ENCODE measurements at places on chromosomes 16 and 17.
A peak's percentile ranks its signal among the peaks of the same experiment; 100 is the strongest.

GRCh38 chr16:19105891-19106624 is 7.7 kb upstream of the ITPRIPL2 start:
- DNase-seq, result no peak

DNA sequence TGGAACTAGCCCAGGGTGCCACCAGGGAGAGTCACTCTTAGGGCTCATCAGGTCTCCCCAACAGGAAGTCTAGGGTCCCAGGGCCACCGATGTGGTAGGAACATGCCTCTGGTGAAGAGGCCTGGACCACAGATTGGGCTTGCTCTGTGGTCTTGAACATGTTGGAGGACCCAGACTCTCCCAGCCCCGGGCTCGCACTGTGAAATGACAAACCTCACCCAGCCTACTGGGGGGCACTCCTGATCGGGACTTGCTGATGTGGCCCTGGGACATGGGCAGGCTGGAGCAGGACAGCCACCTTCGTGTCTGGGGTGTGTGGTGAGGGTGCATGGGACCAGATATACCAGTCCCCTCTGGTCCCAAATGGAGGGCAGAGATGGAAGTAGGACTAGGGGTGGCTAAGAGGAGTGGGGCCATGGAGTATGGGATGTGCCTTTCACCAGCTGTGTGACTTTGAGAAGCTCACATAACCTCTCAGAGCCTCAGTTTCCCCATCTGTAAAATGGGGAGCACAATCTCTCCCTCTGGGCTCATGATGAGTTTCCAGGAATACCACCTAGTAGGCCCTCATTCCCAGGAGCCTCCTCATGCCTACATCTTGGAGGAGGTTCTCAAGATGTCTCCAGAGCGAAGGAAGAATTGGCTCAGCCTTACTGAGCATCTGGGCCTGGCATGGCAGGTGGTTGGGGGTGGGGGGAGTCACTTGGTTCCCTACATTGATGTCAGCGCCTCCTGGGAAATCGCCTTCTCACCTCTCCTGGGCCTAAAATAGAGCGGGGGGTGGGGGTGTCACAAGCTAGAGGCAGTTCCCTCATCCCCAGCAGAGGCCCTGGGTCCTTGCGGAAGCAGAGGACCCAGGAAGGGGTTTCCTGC is 1.5 kb upstream of the ADAM11 start:
- no peak for DNase-seq

DNA sequence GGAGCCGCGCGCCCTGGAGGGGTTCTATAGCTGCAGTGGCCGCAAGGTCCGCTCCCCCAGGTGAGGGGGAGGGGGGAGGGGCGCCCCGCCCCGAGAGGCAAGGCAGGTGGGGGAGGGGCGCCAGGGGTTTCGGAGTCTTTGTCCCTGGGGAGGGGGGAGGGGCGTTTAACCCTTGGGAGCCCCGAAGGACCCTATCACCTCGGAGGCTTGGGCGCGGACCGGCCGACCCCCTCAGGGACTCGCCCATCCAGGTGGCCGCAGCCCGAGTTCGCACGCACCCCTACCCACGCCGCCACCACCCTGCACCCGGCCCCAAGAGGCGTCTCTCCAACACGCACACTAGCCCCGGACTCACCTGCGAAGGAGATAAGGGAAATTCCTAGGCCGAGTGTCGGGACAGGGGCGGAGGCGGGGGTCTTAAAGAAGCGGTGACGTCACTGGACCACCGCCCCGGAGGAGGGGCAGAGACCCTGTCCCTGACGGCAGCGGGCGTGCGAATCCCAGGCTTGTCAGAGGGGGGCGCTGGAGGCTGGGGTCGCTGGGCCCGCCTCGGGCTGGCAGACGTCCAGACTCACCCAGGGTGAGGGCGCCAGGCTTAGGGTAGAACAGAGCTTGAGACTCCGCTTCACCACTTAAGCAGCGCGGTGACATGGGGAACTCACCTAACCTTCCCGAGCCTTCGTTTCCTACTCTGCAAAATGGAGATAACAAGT is at the start of gene CLDN6:
CLDN6 (minus strand) TSS at position 390 of the 713 bp plus-strand sequence. CDS start 2,162 bp downstream, outside the sequence.
- DNase-seq, result no peak

DNA sequence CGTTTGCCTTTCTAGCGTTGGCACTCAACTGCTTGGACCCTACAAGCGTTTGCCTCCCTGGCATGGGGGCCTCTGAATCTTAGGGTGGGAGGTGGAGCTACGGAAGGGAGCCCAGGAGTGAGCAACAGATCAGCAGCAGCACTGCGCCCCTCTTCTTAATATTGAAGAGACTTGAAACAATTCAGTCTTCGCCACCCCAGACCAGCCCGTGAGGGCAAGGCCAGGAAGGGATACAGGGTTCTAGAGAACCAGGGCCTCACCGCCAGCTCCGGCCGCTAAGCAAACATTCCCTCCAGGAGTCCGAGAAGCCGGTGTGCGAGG is 1.5 kb upstream of the GPRC5C start:
- DNase-seq, result no peak

DNA sequence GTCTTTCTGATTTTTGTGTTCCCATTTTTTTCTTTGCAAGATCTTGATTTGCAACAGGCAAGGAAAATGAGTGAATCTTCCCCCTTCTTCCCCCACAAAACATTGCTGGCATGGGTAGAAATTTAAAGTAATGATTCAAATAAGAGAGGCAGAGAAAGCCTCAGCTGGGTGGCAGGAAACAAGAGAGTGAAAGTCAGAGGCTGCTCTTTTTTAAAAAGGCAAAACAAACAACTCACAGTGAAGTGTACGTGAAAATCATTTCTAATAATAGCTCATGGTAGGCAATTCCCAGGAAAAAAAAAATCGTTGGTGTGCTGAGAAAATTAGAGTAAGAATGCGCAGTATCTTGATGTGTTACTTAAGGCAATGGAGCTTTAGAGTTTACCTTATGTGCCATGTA is 229.5 kb downstream of the FTO start:
- no peak for DNase-seq

GRCh38 chr17:79992649-79993389 is 42.9 kb downstream of the TBC1D16 start:
- no peak for DNase-seq

DNA sequence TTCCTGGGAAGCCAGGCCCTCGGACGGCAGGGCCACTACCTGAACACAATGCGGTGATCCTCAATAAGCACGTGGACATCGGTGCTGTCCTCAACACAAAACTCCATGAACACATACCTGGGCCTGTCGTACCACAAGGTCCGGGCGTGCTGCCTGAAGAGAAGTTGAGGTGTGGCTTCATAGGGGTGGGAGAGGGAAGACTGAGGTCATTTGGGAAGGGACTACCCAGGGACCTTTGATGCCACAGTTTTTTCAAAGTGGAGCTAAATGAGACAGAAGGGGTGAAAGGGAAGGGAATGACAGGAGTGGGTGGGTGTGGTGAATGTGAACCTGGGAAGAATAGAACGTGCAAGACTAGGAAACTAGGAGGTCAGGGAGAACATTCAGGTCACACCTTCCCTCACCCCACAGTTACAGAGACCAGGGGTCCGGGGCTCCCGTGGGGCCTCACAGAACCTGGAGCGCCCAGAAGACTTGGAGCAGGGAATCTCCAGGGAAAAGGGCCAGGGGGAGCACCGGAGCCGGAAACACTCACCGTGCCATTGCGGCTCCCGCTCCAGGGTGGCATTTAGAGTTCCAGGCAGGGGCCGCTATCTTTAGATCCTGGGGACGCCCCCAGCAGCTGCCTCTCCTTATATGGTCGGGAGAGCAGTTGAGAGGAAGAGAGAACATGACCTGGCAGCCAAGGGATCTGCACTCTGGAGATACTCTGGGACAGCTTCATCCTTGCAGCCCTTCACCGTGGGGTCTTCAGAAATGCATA is at the start of gene PTGES3L:
PTGES3L (minus strand) TSS at position 570 of the 763 bp plus-strand sequence; CDS start at position 543, 27 bp downstream.
- DNase-seq, result peak; percentile 7

DNA sequence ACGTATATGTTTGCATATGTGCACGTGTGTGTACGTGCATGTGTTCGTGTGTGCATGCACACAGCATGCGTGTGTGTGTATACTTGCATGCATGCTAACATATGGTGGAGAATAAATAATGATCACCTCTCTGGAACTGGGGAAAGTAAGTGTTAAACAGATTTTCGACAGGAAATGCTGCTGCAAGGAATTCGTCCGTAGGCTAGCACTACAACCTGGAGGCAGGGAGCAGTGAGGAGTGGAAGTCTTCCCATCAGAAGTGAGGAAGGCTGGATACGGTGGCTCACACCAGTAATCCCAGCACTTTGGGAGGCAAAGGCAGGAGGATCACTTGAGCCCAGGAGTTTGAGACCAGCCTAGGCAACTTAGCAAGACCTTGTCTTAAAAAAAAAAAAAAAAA is 4.8 kb upstream of the CSNK1D start:
- no peak for DNase-seq

GRCh38 chr17:21004016-21004930 is 38.5 kb downstream of the USP22 start:
- DNase-seq, result no peak
